ENCODE measurements at places on chromosomes 7 and 10.

GRCh38 chr7:71775648-71776047 is 636.5 kb downstream of the CALN1 start:
- no peak for DNase-seq

GRCh38 chr7:17966706-17967105 is 26.4 kb upstream of the SNX13 start:
- DNase-seq, result no peak

GRCh38 chr7:31027161-31027965 is 24.7 kb upstream of the ADCYAP1R1 start:
- no peak for DNase-seq

- no peak for DNase-seq
These were observed 222.6 kb upstream of the PPP1R3A start for GRCh38 chr7:114141415-114141814.

DNA sequence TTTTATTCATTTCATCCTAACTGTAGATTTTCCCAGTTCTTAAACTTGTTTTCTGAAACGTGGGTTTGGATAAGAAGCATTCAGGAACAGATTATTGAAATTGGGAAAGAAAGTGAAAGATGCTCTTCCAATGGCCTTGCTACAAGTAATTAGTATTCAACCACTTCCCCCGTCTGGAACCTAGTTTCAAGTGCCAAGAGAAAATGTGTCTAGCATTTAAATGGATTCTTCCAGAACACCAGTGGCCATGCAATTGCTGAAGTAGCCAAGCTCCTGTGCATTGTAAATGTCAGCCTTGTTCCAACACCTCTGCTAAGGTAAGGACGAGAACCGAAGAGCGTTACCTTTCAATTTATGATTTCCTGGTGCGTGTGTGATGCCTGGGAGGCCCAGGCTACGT is 68.2 kb downstream of the PFKFB3 start:
- no peak for DNase-seq

DNA sequence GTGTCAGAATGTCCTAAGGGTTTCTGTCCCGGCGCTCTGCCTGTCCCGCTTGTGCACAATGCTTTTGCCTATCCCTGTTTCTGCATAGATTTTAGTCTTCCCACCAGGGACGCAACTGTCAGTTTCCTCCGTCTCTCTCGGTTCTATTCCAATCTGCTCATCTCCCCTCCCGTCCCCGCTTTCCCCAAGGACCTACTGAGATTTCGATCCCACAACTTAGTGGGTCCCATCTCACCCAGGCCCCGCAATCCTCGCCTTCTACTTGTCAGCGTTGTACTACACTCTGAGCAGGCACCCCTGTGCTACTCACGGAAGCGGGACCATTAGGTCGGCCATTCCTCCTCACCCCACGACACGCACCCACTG is 519 bp upstream of the ZNF655 start:
- no peak for DNase-seq

- DNase-seq, result no peak
These were observed 170.9 kb upstream of the AOAH start for GRCh38 chr7:36895192-36895591.

DNA sequence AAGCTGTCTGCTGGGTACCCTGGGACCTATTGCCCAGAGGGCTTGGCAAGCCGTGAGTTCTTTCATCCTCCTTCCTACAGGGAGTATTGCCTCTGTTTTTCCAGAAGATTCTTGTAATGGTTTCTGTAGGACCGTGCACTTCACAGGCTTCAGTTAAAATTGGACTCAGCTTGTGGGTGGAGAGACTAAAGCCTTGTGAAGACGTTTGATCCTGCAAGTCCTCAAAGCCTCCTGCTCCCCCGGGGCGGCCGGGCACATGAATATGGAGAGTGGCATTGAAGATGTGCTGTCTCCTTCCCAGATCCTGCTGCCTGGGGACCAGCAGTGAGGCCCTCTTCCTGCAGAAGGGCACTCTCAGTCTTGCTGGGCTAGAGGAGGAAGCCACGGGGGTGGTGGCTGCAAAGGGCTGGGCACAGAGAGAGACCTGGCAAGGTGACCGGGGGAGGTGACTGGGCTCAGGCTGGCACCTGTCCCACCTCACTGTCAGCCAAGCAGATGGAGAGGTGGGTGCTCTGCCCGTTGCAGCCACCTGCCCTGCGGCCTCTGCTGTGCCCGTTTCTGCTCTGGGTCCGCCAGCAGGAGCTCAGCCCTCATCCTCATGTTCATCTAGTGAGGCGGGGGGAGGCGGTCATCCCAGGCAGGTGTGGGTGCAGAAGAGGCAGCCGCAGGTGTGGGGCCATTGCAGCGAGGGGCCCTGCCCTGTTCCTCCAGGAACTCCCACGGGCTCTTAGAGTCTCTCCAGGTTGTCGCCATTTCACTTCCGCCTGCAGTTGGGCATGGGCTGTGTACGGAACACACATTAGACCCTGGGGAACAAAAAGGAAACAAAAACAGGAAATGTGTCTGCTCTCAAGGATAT is 55.7 kb downstream of the TMEM209 start:
- no peak for DNase-seq

DNA sequence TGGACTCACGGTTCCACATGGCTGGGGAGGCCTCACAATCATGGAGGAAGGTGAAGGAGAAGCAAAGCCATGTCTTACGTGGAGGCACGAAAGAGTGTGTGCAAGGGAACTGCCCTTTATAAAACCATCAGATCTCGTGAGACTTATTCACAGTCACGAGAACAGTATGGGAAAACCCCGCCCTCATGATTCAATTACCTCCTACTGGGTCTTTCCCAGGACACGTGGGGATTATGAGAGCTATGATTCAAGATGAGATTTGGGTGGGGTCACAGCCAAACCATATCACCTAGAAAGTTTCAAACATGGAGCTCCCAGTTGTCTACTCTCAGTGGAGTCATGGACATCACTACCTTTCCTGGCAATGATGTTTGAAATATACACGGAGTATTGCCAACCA is 49.6 kb downstream of the CYCS start:
- no peak for DNase-seq

DNA sequence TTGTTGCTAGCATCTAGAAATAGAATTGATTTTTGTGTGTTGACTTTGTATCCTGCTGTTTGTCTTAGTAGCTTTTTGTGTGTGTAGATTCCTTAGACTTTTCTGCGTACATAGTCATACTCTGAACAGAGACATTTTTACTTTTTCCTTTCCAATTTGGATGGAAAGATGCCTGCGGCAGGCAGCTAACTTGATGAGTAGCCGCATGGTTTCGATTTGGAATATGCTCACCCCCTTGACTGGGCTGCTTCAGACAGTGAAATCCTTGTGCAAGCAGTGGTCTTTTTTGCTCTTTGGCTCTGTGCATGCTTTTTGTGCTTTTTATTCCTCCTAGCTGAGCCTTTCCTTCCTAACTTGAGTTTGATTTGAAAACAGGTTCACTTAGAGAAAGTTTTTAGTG is 71.8 kb downstream of the HHEX start:
- DNase-seq, result no peak

- no peak for DNase-seq
These were observed 44.0 kb downstream of the GSDME start for GRCh38 chr7:24713039-24713793.

GRCh38 chr10:113097036-113097435 is 147.0 kb downstream of the TCF7L2 start:
- no peak for DNase-seq

DNA sequence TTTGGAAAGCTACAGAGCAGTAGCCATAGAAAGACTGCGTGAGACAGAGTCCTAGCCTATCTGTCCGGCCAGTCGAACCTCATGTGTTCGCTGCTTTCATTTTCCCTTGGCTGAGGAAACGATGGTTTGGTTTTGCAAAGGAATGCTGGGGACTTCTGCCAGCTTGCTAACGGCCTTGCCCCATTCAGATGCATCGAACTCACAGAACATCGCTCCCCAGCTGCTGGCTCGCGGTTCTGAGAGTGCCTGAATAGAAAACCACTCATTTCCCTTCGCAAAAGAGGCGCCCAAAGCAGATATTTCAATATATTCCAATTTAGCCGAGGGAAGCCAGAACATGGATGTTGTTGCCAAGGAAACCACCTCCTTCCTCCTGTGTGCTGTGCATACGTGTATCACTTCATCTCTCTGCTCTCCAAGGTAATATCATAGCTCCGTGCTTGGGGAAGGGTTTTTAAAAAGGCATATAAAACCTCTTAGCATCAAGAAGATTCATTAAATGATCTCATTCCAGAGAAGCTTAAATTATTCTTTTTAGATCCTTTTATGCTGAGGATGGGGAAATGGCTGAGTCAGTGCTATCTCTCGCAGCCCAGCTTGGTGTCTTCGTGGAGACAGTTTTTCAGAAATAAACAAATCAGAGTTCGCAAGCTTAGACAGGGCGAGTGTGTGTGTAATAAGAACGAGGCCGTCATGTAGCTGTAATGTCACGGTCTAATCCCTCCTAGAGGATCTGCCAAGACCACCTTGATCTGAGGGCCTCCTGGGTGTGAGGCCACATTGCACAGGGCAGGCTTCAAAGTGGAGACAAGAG is 215.2 kb downstream of the RPS24 start:
- DNase-seq, result no peak

- DNase-seq, result no peak
These were observed 28.9 kb downstream of the TARP start for GRCh38 chr7:38244516-38244915.

DNA sequence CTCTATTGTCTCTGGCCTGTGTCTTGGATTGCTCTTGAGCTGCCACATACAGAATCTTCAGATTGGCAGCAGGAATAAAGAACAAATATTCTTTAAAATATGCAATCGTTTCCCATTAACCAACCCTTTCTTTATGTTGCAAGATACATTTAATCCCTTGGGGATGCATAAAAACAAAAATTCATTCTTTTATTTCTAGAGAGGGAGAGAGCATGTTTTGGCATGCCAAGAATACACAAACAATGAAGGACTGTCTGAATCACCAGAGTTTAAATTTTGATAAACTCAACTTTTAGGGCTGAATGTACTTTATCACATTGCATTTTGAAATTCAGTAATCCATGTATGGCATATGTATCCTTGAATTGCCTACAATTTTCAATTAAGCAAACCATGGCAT is 154.3 kb upstream of the SEMA3D start:
- DNase-seq, result no peak

- DNase-seq, result no peak
These were observed 4.8 kb downstream of the GRIFIN start for GRCh38 chr7:2471396-2471795.
